ENCODE measurements at places on chromosomes 11 and 22.
A peak's percentile ranks its signal among the peaks of the same experiment; 100 is the strongest.

DNA sequence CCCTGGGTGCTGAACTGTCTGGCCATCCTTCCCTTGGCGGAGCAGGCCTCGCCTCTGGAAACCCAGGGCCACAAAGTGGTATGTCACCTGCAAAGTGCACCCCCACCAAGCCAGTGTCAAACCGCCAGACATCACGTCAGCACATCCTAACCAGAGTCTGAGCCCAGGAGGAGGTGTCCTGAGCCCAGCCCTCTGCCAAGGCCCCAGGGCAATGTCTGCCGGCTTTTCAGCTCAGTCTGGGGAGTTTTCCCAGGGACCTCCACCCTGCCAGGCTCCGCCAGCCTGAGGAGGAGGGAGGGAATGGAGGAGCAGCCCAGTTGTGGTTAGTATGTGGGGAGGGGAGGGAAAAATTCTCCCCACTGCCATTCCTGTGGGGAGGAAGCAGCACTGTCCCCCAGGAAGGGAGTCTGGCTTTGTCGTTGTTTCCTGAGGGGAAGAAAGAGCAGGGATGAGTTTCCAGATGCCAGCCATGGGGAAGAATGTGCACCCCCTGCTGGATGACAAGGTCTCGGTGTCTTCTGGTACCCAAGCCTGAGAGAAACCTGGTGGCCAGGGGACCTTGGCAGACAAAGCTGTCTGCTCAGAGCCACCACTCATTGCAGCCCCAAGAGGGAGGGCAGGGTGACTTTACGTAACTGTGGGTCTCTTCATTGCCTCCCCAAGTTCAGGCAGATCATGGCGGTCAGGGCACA lies 81.4 kb upstream of the CD82 start:
- DNase-seq: no peak

GRCh38 chr22:17888855-17889254 lies 114.6 kb upstream of the BID start:
- DNase-seq: no peak

DNA sequence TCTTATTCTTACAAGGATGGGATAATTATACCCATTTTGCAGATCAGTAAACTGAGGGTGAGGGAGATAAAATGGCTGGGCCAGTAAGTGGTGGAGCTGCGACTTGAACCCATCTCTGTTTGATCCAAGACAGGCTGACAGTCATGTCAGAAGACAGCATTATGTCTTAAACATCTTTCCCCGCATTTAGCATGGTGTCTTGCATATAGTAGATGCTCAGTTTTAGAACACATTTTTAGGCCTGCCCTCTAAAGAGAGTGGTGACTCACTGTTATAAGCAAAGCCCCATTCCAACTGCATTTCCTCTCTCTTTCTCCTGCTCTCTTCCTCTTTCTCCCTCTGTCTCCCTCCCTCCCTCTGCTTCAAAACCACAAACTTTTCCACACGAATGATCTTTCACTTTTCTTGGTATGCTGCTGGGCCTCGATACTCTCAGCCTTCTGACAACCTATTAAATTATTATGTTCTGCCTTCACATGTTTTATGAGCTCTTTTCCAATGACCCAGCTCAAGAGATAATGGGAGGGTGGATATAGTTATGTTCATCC lies 25.2 kb downstream of the CWC15 start:
- no peak for DNase-seq

DNA sequence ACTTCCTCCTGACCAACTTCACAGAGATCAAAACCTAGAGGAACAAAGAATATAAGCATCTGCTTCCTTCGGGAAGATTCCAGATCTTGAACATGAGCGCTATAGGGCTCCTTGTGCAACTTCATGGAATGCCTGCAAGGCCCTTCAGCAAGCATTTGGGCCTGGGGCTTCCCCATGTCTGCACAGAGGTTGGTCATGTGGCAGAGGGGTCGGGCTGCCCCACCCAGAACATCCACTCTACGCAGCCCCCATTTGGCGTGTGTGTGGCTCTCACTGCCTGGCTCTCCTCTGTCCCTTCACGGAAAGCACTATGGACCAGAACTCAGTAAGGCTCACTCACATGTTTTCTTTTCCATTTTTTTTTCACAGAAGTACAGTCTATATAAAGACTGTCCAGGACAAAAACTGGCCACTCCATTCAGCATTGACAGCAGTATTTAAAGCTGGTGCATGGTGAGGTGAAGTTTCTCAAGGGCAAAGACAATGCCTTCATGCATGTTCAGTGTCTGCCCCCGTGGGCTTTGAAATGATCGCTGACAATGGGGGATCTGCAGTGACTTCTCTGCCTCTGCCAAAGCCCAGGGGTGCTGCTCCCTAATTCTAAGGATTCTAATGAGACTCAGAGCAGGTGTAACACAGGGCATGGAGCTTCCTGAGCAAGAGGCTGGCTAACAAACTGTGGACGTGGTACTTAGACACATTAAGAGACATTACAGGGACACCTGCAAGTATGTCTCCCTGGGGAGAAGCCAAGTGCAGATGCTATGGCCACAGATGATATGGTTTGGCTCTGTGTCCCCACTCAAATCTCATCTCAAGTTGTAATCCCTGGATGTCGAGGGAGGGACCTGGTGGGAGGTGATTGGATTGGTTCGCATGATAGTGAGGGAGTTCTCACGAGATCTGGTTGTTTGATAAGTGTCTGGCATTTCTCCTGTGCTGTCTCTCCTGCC lies 66.5 kb upstream of the PITPNB start:
- DNase-seq: no peak

GRCh38 chr22:32528316-32528715 lies 53.7 kb downstream of the FBXO7 start:
- DNase-seq: no peak

GRCh38 chr11:12810568-12810894 lies 136.3 kb downstream of the TEAD1 start:
- no peak for DNase-seq

- DNase-seq: no peak
Observed at GRCh38 chr11:122709039-122709760, 53.7 kb downstream of the UBASH3B start.

DNA sequence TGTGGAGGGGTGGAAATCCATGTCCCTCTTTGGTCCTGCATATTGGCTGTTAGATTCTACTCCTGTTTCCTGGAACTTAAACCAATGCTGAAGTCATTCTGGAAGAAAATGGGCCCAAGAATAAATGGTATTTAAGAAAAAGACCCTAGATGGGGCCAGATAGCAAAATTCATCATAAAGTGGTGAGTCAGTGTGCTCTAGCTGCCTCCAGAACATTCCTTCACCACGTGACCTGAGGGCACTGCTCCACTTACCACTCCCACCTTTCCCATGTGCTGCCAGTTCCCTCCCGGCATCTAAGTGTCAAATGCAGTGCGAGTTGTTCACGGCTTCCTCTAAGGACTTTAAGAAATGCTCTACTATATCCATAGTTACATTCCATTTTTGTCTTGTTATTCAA lies 30.9 kb upstream of the NAP1L4 start:
- no peak for DNase-seq

GRCh38 chr11:34909415-34909814 lies 6.8 kb downstream of the APIP start:
- no peak for DNase-seq

DNA sequence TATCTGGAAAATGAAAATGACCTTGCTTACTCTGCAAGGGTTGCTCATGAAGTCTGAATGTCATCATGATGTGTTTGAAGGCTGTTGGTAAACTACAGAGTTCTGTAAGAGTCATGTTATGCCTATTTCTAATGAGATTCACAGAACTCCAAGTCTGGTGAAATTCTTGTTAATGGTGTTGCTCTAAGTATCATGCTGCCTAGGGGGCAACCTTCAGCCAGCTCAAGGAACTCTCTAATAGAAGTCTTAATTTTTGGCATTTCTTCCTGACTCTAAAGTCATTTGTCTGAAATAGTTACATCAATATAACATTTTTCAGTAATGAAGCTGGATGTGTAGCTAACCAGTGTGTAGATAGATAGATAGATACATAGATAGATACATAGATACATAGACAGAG lies 302.8 kb downstream of the FAT3 start:
- DNase-seq: no peak

GRCh38 chr11:11780858-11781257 lies 60.9 kb upstream of the USP47 start:
- no peak for DNase-seq

GRCh38 chr11:44939673-44940395 lies 10.8 kb downstream of the TP53I11 start:
- DNase-seq: no peak

GRCh38 chr11:3022300-3022967 lies 30.3 kb upstream of the NAP1L4 start:
- DNase-seq: no peak

GRCh38 chr22:48921411-48921903 lies 906.2 kb downstream of the BRD1 start:
- DNase-seq: no peak

DNA sequence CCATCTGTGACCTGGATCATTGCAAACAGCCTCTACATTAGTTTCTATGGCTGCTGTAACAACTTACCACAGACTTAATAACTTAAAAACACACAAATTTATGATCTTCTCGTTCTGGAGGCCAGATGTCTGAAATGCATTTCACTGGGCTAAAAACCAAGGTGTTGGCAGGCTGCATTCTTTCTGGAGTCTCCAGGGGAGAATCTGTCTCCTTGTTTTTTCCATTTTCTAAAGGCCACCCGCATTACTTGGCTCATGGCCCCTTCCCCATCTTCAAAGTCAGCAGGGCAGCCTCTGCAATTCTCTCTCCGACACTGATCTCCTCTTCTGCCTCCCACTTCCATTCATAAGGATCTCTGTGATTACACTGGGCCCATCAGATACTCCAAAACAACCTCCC lies 11.6 kb downstream of the SCGB1A1 start:
- DNase-seq: no peak

DNA sequence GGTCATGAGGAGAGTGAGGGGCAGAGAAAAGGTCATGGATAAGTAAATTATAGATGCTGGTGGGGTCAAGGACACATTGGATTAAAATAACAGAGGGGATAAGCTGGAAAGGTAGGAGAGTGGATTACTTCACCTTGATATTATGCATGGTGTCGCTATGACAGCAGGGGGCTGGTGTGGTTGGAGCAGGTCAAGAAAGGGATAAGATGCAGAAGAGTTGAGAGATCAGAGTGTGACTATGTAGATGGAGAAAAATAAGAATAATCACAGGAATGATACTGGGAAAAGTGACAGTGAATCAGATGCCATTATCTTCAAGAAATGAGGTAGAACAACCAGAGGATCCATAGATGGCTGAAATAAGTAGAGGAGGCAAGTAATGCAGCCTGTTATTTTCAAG lies 29.4 kb upstream of the AMOTL1 start:
- no peak for DNase-seq

DNA sequence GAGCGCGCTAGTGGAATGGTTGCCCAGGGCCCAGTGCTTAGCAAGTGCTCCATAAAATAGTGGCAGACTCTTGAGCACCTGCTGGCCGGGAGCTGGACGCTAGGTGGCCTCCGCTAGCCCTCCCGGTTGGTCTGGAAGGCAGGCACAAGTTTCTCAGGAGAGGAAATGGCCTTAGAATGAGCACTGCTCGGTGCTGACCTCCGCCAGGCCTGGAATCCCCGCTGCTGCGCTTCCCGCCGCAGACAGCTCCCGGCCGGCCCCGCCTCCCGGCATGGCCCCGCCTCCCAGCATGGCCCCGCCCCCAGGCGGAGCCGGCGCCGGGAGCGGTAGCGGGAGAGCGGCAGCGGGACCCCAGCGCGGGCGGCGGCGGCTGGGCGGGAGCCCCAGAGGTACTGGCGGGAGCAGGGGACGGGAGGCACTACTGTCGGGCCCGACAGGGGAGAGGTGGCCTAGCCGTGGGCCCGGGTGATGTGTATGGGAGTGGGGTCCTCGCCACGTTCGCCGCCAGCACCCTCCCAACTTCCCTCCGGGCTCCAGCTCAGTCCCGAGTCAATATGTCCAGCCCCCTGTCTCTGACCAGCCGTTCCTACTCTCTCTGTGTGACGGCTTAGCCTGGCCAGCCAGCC lies at the start of gene SIPA1:
Gene SIPA1, plus strand, starts transcription at position 308 of the 626 bp plus-strand sequence. CDS start 2,821 bp downstream, outside the sequence.
- peak; percentile 76 for DNase-seq

DNA sequence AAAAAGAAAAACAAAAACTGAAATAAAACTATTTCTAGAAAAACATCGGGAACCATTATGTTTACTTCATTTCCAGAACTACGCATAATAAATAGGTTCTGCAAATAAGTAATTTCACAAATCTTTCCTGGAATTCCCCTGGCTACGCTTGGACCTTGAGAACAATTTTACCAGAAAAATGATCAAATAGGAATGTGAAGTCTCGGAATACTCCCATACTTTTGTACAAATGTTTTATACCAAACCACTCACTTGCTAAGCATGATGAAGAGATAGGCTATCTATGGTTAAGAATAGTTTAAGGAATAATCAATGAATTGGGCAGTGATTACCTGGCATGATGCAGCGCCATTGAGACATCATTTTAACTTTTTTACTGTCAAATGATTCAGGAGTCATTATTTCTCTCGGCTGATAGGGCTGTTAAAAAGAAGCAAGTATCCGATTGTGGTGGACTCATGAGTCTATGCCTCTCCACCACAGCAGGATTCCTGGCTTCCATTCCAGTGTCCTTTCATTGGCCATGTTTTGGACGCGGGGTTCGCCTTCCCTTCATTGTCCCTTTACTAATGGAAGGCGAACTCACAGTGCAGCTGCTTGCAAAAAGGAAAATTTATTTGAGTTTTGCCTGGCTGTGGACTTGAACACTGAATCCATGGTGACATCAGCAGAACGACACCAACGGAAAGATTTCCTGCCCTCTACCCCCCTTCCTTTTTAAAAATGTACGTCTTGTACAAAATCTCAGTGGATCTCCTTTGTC lies 39.9 kb upstream of the BLID start:
- DNase-seq: no peak

GRCh38 chr11:16685914-16686313 lies 52.5 kb upstream of the C11orf58 start:
- DNase-seq: no peak

DNA sequence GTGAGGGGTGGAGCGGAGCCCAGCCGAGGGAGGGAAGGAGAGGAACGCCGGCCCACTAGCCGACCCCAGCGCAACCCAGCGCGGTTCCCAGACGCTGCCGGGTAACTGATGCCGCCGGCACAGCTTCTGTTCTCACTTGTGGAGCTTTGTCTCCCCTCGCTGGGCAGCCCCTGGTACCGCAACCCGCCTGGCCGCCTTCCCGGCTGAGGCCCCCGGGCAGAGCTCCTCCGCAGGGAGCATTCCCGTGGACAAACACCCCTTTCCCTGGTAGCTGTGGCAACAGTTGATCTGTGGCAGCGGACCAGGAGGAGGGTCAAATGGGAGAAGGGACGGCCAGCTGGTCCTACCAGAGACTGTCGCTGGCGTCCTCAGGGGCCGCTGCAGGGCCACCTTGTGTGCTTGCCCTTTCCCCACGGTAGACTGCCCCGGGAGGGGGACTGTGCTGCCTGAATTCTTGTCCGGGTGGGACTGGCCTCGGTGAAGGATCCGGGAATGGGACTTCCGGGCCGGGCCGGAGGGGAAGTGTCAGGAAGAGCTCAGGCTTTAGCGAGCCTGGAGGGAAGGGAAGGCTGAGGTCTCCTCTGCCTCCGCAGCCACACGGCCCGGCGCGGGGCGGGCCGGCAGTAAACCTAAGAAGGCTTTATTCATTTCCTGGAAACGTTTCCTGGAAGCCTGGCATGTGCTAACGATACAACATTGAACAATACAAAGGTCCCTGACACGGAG lies 468.0 kb downstream of the OPCML start:
- DNase-seq: peak; percentile 33
